Left kidney (tissue), 8 donors: ENCODE measurements at places on chromosomes 2 and 18.

DNA sequence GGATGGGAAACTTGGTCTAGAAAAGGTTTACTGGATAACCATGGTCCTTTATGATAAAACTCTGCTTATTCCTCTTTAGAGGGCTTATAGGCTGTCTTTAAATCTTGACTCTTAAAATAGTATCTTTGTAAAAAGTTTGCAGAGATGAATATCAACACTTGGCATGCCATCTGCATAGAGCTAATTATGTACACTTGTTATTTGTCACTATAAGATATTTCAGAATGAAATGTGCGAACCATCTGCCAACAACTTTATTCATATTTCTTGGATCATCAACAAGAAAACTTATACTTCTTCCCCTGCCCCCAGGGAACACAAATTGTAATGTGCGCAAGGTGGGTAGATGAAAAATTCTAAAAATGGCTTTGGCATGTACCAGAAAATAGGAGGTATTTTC lies 653.0 kb upstream of the CHAC2 start:
- DNase-seq = no peak

- DNase-seq = no peak
These were observed 34.6 kb downstream of the PRPF40A start for GRCh38 chr2:152682663-152683062.

- no peak for DNase-seq
These were observed 134.2 kb upstream of the CHAC2 start for GRCh38 chr2:53633441-53633840.

GRCh38 chr2:23280401-23280800 lies 104.6 kb upstream of the KLHL29 start:
- DNase-seq = no peak

GRCh38 chr2:105917688-105918087 lies 173.0 kb downstream of the NCK2 start:
- no peak for DNase-seq

- peak; percentile 20 for DNase-seq
These were observed 202.7 kb upstream of the CCDC68 start for GRCh38 chr18:55161916-55162315.

DNA sequence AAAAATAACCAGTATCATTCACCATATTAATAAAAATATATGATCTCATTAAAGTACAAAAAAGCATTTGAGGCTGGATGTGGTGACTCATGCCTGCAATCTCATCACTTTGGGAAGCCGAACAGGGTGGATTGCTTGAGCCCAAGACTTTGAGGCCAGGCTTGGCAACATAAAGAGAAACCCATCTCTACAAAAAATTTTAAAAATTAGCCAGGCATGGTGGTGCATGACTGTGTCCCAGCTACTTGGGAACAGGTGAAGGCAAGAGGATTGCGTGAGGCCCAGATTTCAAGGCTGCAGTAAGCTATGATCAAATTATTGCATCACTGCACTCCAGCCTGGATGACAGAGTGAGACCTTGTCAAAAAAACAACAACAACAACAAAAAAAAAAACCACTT lies 75.9 kb downstream of the RAD51AP2 start:
- no peak for DNase-seq

DNA sequence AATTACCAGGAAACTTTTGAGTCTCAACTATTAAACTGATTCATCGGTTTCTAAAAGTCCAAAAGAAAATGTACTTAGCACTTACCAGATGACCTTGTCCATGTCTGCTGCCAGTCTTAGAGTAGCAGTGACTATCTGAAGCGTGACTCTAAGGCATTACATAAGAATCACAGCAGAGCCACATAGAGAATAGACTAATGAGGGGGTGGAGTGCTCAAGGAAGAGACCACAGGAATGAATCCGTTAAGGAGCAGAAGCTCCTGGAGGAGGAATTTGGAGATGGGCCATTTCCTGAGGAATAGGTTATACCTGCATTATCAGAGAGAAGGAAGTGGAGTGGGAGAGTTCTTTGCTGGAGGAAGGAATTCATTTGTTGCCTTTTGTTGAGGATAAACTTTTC lies 116.0 kb downstream of the MAP3K20 start:
- DNase-seq = no peak

- DNase-seq = no peak
These were observed 744.4 kb upstream of the FANCL start for GRCh38 chr2:58985541-58985940.

DNA sequence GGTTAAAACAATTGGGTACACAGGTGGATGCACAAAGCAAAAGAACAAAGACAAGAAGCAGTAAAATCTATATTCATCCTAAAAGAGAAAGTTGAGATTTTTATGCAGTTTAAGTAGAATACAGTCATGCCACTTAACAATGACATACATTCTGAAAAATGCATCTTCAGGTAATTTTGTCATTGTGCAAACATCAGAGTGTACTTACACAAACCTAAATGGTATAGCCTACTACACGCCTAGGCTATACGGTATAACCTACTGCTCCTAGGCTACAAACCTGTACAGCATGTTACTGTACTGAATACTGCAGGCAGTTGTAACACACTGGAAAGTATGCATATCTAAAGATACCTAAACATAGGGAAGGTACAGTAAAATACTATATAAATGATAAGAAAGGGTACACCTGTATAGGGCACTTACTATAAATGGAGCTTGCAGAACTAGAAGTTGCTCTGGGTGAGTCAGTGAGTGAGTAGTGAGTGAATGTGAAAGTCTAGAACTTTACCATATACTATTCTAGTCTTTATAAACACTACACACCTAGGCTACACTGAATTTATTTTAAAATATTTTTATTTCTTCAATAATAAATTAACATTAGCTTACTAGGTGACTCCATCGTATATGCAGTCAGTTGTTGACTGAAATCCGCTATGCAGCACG lies 132.9 kb downstream of the BARD1 start:
- DNase-seq = no peak

GRCh38 chr2:40230707-40231432 lies 221.0 kb downstream of the SLC8A1 start:
- DNase-seq = no peak

DNA sequence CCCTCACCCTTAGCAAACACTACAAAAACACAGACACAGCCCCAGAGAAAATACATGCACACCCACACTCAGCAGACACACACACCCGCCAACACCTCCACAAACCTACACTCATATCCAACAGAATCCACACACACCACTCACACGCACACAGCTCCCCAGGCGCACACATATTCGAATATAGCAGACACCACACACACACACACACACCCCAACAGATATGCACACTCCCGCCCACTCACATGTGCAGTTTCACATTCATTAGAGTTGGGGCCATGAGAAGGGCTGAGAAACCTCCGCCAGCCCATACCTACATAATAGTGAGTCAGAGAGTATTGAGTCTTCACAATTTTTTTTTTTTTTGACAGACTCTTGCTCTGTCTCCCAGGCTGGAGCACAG lies 29.4 kb upstream of the NOTO start:
- no peak for DNase-seq

DNA sequence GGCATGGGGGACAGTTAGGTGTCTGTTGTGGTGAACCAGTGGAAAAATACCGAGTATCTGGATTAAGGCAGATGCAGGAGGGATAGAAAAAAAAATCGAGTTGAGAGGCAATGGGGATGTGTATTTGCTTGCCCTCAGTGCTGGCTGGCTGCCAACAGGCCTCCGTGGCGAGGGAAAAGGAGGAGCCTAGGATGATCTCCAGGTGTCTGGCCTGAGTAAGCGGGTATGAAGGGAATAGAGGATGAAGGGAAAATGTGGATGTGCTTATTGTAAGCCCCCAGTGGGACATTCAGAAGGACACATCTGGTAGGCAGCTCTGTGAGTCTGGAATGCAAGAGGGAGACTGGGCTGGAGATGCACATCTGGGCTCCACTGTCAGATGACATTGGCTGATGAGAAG lies 22.8 kb downstream of the KCNS3 start:
- DNase-seq = no peak

GRCh38 chr2:46663614-46664013 lies 184.2 kb downstream of the TMEM247 start:
- DNase-seq = no peak

- no peak for DNase-seq
These were observed 204.2 kb downstream of the TPGS2 start for GRCh38 chr18:36624451-36625167.

GRCh38 chr2:174023591-174024523 lies 58.7 kb upstream of the SP3 start:
- no peak for DNase-seq

GRCh38 chr2:38187541-38188011 lies 111.6 kb upstream of the CYP1B1 start:
- DNase-seq = no peak
